Lower lobe of right lung (tissue), 2 donors: ENCODE measurements at places on chromosomes 5 and 9. TPM values are rescaled to one million over a fixed set of nuclear protein-coding genes. Genes with fewer than 3 reads are reported as not detected.
A peak's percentile ranks its signal among the peaks of the same experiment; 100 is the strongest.

DNA sequence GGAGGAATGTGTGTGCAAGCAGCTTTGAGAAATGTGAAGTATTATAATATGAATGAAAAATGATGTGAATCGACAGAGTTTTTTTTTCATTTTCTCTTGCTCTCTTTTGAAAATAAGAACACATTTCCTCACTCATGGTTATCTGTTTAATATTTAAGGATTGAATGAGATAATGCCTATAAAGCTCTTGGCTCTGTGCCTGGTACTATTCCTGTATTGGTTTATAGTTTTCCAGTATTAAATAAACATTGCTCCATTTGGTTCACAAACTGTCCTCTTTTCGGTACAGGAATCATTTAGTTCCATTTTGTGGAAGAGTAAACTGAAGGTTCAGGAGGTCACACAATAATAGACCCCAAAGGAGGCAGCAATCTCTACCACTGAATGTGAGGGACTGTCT, 1185.5 kb upstream of the WWC1 start:
- DNase-seq, result no peak

DNA sequence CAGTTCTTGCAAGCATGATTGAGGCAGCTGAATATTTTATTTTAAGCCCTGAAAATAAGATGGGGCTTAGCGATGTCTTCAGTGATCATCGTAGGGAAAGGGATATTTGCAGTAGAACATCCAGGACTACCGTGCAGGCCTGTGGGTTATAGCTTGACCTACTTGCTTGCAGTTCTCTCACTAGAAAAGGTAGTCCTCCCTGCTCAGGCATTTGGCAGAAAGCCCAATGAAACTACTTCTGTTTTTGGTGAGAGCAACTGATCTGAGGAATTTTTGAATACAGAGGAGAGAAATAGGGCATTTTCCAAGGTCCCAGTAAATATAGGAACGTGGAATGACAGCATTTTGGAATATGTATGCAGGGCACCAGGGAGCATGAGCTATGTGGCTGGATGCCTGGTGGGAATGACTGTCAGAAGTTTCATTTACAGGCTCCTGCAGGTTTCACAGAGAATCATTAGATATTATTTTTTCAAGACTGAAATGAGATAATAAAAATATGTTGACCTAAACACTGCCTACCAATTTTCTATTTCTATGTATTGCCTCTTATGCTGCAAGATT, 417.9 kb upstream of the ACTBL2 start:
- DNase-seq, result no peak

GRCh38 chr9:72041775-72042194, 18.6 kb downstream of the C9orf57 start:
- DNase-seq, result peak; percentile 73

- DNase-seq, result no peak
These were observed 188.5 kb upstream of the NREP start for GRCh38 chr5:111945535-111945934.

DNA sequence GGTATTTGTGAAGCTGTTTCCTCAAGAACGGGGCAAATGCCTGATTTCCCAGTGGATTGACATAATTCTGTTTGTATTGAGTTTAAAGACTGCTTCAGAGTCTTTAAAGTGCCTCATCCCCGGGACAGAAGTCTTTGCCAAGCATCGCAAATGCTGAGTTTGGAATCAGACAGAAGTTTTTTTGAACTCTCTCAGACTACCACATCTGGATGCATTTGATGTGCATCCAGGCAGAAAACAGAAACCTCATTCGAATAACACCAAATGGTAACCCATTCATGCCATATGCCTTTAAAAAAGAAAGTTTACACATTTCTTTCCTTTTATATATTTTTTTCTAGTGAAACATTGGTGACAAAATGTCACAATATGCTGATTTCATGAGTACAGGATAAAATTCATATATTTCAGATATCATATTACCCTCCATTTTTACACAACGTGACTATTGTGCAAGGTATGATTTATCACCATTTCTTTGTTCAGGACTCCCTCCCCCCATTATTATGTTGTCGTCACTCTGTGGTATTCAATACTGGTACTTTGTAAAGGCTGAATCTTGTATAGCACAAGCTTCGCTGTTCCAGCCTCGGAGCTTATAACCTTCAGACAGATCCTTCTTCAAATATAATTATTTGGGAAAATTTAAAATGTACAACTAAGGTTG, 91.1 kb downstream of the ZNF608 start:
- no peak for DNase-seq

DNA sequence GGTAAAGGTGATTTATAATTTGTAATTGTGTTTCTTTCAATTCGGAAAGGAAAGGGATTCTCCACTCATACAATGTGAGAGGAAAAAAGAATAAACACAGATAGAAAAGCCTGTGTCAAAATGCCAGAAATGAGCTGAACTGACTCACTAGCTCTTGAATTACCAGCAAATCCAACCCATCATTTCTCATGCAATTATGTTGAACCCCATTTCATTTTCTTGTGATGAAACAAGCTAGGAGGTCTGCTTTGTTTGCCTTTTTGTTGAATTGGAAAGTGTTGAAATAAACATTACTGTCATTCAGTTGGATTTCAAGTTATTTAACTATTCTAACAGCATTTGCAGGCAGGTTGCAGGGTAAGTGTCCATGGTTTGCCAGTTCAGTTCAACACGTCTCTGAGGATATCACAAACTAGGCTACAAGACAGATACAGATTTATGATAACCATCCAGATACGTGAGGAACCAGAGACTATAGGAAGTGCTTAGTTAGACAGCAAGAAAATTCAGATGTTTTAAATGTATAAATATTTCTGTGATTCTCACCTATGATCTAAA, 547.2 kb downstream of the MAT2B start:
- no peak for DNase-seq

DNA sequence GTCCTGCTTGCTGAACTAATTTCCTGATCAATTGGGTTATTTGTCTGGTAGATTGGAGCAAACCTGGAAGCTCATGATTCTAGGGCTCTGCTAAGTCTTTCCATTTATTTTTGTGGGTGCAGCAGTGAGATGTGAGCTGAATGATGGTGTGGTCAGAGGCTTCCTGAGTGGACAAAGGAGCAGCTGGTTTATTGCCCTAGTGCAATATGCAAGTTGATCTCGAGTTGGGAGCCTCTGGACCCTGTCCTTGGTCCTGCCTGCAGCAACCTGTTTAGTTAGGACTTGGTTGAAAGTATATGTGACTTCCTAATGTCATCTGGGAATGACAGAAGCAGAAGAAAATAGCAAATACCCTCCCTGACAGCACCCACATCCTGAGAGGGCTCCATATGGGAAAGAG, 4.2 kb upstream of the UNC5A start:
- no peak for DNase-seq

- DNase-seq, result no peak
These were observed 49.2 kb downstream of the ANXA2R start for GRCh38 chr5:42990892-42991291.

DNA sequence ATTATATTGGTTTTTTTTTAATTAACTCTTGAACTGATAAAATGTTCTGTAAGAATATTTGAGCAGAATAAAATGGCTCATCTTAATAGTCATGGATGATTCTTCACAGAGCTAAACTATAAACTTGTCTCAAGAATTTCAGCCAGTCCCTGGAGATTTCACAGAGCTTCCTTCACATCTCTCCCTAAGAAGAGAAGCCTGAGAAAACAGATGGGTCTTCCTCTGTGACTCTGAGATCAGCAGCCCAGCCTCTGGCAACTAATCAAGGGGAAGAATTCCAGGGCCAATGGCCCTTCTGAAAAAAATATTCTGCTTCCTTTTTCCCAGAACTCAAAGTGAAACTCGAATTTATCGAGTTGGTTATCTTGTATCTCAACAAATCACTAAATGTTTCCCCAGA, 122.2 kb upstream of the ITGA1 start:
- DNase-seq, result no peak

GRCh38 chr5:159763562-159763961, 152.7 kb upstream of the ADRA1B start:
- no peak for DNase-seq

DNA sequence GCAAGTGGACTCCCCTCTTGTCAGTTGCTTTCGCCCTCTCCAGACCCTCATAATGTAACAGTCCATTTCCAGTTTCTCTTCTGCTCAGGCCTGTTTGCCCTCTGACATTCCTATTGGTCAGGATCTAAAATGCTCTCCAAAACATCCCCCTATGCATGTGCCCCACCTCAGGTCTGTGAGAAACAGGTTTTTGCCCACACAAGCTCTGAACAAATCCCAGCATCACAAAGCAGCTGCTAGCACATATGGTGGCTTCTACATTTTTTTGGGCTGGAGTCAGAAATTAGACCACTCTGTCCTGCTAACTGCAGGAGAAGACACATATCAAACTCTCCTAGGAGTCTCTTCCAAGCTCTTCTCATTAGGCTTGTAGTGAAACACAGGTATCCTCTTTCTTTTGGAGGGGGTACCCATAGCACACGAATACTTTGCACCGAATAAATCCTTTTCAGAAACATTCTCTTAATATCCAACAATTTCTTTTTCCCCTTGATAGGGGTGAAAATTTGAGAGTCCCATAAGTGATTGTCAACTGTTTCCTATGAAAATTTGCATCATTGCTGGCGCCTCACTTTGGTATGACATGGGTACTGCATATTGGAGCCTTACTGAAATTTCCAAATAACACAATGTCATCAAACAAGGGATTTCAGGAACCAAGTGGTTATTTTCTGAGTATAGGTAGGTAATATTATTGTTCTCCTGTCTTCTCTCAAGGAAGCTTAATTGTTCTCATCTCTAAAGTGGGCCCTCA, 19.3 kb upstream of the HSPA9 start:
- no peak for DNase-seq

DNA sequence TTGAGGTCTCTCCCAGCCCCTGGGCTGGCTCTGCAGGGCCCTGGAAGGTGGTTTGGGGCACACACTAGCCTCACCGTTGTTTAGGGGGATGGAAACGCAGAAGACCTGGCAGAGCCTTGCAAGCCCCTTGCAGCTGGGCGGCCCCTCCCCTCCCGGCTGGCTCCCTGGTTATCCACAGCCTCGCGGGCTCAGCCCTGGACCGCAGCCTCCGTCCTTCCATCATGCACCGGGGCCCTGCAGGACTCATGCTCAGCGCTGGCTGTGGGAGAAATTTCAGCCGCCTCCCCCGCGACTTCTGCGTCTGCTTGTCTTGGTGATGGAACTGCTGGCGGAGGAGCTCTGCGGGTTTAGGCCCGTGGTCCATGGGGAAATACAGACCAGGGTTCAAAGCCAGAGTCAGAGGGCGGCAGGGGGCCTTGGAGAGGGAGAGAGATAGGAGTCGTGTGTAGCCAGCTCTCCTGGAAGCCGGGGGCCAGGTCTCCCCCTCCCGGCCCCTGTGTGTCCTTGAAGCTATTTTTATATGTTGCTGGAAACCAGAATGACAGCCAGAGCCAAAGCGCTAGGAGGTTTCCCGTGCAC, 75.8 kb upstream of the IER5L start:
- DNase-seq, result peak; percentile 44

- DNase-seq, result no peak
These were observed 7.4 kb downstream of the SLC44A1 start for GRCh38 chr9:105251733-105252404.

DNA sequence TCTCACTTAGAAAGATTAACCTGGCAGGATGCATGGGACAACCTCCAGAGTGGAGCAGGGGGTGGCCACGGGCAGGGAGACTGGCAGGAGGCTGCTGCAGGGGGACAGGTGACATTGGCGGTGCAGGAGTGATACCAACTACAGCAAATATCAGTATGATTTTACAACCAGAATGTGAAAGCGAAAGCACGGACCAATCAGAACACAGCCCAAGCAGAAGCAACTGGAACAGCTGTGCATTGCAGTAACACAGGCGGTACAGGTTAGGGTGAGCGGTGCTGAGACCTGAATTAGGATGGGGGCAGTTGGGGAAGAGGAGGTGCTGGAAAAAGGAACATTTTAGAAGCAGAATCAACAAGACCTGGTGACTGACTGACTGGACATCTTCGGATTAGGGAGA, 29.3 kb downstream of the POLR1E start:
- no peak for DNase-seq

GRCh38 chr9:72445306-72445995, 76.0 kb upstream of the TMC1 start:
- DNase-seq, result no peak

- no peak for DNase-seq
These were observed 26.4 kb downstream of the FBXL7 start for GRCh38 chr5:15526413-15526812.

GRCh38 chr5:81748556-81748955, 2.3 kb downstream of the SSBP2 start:
- no peak for DNase-seq

The TPPP gene
- total RNA-seq, result 16.2 TPM

The ANKRD34B gene
- 0.30 TPM for total RNA-seq

The ATP10B gene
- not detected for total RNA-seq

The PRLR gene
- 3.2 TPM for total RNA-seq
